ENCODE measurements at places on chromosomes 4 and X. TPM values are rescaled to one million over a fixed set of nuclear protein-coding genes. Genes with fewer than 3 reads are reported as not detected.

The GPR119 gene
- 4.3 TPM for total RNA-seq

The MAGEA4 gene
- not detected for total RNA-seq

The DYNLT3 gene
- total RNA-seq, result 9.5 TPM

The GABRA4 gene
- total RNA-seq, result not detected

The HPGD gene
- 7.9 TPM for total RNA-seq

The MAGEB17 gene
- total RNA-seq, result not detected

The ZMAT1 gene
- total RNA-seq, result 1.3 TPM

The TLR6 gene
- 1.9 TPM for total RNA-seq

The HTN1 gene
- not detected for total RNA-seq

The NLGN4X gene
- 2.8 TPM for total RNA-seq

The SH3BP2 gene
- 80.2 TPM for total RNA-seq

The MYOZ2 gene
- not detected for total RNA-seq

The MED14 gene
- total RNA-seq, result 7.9 TPM

The HPGDS gene
- total RNA-seq, result 4.9 TPM

The TSPAN7 gene
- 10.1 TPM for total RNA-seq

The SLC7A11 gene
- total RNA-seq, result 1.9 TPM

The NXF2B gene
- not detected for total RNA-seq

The FHDC1 gene
- 33.0 TPM for total RNA-seq

The TMEM255A gene
- not detected for total RNA-seq

The CYBB gene
- total RNA-seq, result 18.8 TPM

The CSAG3 gene
- total RNA-seq, result not detected

The PDCL2 gene
- total RNA-seq, result not detected

The HTRA3 gene
- 1.2 TPM for total RNA-seq

The MMRN1 gene
- 15.6 TPM for total RNA-seq

The CASP6 gene
- 18.5 TPM for total RNA-seq

The PALLD gene
- total RNA-seq, result 26.3 TPM

The SMR3B gene
- total RNA-seq, result not detected

The MAGEB1 gene
- total RNA-seq, result not detected

The GPR143 gene
- 1.4 TPM for total RNA-seq

The CHIC2 gene
- total RNA-seq, result 21.7 TPM

The CLTRN gene
- total RNA-seq, result 1.5 TPM

The PKD2 gene
- total RNA-seq, result 10.5 TPM

The FREM3 gene
- total RNA-seq, result not detected

The F11 gene
- 54.6 TPM for total RNA-seq

The CLCN4 gene
- 5.8 TPM for total RNA-seq
